Activated CD4-positive, alpha-beta T cell treated with anti-CD3 and anti-CD28 coated beads, Interleukin-2, Interleukin-6, amounts not matched to agents 100 ng/mL and 50 ng/mL, durations not matched to agents 16 hours and 8 hours (primary cell): ENCODE measurements at places on chromosomes 13 and 19.

DNA sequence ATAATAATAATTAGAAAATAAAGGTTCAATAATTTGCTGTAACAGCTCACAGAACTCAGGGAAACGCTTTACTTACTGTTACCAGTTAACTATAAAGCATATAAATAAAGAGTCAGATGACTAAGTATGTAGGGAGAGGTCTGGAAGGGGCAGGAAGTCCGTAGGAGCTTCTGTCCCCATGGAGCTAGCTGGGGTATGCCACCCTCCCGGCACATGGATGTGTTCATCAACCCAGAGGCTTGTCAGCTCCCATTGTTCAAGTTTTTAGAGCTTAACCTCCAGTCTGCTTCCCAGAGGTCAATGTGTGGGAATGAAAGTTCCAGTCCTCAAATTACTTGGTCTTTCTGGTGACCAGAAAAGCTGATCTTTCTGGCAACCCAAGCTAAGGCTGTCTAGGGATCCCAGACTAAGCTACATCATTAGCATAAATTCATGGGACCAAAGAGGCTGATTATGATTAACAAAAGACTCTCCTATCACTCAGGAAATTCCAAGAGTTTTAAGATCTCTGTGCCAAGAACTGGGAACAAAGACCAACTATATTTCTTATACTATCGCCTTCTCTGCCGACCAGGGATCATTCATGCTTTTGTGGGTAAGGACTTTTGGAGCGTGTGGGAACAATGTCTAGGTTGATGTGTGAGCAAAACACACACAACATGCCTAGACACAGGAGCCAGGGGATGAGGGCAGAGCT, 31.7 kb upstream of the ZNF507 start:
- no peak for DNase-seq

DNA sequence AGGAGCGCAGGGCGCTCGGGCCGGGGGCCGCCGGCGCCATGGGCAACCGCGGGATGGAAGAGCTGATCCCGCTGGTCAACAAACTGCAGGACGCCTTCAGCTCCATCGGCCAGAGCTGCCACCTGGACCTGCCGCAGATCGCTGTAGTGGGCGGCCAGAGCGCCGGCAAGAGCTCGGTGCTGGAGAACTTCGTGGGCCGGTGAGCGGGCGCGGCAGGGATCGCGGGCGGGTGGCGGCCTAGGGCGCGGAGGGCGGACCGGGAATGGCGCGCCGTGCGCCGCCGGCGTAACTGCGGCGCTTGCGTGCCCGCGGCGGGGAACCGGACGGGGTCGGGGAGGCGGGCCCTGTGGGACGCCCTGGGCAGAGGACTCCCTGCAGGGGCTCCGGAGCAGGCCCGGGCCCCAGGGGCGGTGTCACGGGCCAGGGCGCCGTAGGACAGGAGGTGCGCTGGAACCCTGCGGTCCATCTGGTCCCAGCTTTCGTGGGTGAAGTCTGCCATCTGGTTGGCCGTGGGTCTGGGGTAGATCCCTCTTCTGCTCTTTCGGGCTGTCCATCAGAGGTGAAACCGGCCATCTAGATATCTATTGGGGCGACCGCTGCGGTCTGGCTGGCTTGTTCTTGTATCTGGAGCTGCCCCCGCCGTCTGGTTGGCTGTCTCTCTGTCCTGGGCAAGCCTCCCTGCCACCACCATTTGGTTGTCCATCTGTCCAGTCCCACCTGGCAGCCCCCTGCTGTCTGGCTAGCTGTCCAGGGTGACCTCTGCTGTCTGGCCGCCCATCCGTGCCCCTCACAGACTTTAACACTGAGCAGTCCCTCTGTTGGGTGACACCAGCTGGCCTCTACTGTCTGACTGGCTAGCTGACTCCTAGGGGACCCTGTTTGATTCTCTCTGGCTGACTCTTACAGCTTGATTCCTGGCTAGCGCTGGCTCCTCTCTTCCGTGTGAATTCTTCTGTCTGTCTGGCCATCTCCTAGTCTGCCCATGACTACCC, 622 bp downstream of the DNM2 start:
- DNase-seq = peak; percentile 65

- no peak for DNase-seq
Measured at GRCh38 chr13:25707726-25708125, 336.0 kb downstream of the ATP8A2 start.

DNA sequence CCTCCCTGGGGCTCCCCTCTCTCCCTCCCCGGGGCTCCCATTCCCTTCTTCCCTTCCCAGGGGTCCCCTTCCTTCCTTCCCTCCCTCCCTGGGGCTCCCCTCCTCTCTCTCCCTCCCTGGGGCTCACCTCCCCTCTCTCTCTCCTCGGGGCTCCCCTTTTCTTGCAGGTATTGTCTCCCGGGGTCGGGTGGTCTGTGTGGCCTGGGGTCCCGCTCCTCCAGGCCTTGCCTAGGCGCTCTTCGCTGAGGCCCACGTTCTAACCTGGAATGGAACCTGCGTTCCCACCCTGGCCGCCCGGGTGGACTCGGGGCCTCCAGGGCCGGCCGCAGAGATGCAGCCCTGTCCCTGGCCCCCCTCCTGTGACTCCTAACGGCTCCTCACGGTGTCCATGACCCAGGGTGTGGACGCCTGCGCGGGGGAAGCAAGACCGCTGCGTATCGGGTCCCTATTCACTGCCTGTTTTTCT, 940 bp upstream of the DCUN1D2 start:
- no peak for DNase-seq

DNA sequence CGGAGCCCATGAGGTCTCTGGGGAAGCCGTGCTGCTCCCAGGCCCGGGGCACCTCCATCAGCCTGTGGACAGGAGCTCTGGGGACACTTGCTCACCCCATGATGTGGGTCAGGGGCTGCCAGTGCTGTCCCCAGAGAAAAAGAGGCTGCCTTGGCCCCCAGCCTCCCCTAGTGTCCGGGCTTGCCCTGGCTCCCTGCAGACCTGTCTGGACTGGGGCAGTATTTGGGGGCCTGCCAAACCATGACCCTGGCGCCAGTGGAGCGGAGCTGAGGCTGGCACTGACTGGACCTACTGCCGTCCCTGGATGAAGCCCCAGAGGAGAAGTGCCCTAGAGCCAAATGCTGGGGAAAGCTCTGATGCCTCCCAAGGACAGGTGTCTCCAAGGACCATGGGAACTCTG, 30.4 kb downstream of the ELAVL1 start:
- DNase-seq = no peak

DNA sequence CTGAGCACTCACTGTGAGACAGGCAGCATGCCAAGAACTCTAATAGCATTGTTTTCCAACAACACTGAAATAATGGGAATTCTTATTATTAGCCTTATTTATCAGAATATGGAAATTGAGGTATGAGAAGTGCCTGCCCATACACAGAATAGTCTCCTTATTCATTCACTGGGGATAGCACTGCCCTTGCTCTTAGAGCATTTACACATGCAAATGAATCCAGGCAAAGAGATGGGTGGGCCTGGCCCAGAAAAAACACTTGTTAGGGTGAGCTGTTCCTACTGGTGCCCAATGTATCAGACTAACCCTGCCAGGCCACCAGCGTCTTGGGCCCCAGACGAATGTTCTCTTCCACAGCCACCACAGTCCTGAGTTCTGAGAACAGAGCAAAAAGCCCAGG, 112.9 kb downstream of the TUBA3C start:
- no peak for DNase-seq

- peak; percentile 86 for DNase-seq
Measured at GRCh38 chr19:39328046-39328705, 7.5 kb upstream of the LRFN1 start.

DNA sequence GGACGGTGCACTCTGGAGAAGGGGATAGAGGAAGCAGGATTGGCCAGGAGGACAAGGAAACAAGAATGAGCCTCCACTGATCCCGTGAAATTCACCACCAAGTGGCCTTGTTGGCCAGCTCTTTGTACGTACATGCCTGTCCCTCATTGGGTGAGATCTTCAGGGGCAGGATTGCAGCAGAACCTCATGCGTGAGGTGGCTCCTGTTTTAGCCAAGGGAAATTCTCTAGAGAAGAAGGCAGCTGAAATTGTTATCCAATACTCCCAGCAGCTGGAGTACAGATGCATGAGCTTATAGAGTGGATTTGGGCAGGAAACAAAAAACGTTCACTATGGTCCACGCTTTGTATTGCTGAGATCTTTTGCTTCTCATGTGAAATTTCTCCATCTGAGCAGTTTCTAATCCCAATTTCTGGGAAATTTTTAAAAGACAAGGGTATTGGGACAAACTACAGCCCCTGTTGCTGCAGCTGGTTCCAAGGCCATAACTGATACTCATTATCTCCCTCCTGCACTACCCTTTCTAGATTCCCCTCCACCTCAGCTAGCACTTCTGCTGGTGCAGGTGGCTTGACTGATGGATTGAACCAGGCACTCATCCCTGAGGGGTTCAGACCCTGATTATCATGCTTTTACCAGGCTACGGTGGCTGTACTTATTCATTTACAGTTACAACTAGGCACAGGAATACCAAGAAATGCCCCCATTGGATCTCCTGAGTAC, 3.9 kb upstream of the RNF6 start:
- no peak for DNase-seq

GRCh38 chr19:53904909-53905308, 4.2 kb upstream of the CACNG7 start:
- DNase-seq = no peak

- no peak for DNase-seq
Measured at GRCh38 chr19:22422211-22422610, at the start of gene ZNF98. TSS of gene ZNF98 (minus strand) at chr19:22422346. CDS start at chr19:22422224, 122 bp downstream.

GRCh38 chr13:96090240-96091101, 564 bp downstream of the HS6ST3 start:
- peak; percentile 0 for DNase-seq

DNA sequence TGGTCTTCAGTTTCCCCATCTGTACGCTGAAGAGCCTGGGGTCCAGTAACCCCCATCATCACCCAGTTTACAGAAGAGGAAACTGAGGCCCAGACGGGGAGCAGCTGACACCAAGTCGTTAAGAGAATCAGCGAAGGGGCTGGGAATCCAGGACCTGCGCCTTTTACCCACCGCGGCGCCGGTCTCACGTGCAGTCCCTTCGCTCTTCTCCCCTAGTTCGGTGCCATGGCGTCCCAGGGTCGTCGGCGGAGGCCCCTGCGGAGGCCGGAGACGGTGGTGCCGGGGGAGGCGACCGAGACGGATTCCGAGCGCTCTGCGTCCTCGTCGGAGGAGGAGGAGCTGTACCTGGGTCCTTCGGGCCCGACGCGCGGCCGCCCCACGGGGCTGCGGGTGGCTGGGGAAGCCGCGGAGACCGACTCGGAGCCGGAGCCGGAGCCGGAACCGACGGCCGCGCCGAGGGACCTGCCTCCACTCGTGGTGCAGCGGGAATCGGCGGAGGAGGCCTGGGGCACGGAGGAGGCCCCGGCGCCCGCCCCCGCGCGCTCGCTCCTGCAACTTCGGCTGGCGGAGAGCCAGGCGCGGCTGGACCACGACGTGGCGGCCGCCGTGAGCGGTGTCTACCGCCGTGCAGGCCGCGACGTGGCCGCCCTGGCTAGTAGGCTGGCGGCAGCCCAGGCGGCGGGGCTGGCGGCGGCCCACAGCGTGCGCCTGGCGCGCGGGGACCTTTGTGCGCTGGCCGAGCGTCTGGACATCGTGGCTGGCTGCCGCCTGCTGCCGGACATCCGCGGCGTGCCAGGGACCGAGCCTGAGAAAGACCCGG, 698 bp downstream of the BLOC1S3 start:
- DNase-seq = peak; percentile 47

- no peak for DNase-seq
Measured at GRCh38 chr13:98370806-98371515, 193.9 kb upstream of the RNF113B start.

- no peak for DNase-seq
Measured at GRCh38 chr19:18843960-18844359, 12.2 kb downstream of the UPF1 start.

DNA sequence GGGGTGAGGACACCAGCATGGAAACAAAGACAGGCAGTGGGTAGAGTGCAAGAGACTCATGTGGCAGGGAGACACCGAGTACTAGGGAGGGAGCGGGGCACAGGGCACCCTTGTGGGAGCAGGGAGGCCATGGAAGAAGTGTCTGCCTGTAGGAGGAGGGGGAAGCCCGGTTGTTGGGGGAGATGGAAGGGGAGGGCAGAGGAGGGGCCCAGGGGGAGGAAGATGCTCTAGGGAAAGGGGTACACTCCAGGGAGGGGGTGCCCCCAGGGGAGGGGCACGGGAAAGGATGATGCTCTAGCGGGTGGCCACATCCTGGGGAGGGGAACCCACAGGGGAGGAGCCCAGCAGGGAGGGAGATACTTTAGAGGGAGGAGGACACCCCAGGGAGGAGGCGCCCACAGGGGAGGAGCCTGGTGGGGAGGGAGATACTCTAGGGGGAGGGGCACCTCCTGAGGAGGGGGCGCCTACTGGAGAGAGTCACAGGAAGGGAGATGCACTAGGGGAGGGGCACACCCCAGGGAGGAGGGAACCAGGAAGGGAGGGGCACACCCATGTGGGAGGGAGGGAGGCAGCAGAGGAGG, 24.9 kb downstream of the CPAMD8 start:
- DNase-seq = peak; percentile 43

- no peak for DNase-seq
Measured at GRCh38 chr13:66859078-66859477, 371.1 kb downstream of the PCDH9 start.
